ENCODE measurements at places on chromosomes 1 and 21.

- DNase-seq = no peak
Observed at GRCh38 chr1:150997949-150998348, 8.8 kb downstream of the MINDY1 start.

GRCh38 chr1:45541193-45541592 is 9.4 kb upstream of the AKR1A1 start:
- DNase-seq = no peak

- DNase-seq = no peak
Observed at GRCh38 chr1:7868070-7868780, 15.4 kb upstream of the UTS2 start.

DNA sequence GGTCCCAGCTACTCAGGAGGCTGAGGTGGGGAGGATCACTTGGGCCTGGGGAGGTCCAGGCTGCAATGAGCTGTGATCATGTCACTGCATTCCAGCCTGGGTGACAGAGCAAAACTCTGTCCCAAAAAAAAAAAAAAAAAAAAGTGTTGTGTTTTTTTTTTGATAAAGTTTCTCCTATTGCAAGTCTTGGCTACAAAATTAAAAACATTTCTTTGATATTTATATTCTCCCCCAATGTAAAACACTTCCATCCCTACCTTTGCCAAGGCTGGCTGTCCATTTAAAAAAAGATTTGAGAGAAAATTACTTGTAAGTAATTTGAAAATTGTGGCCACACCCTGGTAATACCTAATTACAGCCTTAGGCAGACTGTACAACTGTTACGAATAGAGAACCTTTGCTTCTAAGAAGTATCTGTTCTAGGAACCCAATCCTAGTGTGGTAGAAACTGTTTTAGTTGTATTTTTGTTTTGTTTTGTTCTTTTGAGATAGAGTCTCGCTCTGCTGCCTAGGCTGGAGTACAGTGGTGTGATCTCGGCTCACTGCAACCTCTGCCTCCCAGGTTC is 11.2 kb downstream of the ZNF436 start:
- no peak for DNase-seq

- DNase-seq = no peak
Observed at GRCh38 chr1:11880911-11881748, 22.4 kb upstream of the NPPB start.

GRCh38 chr1:22250724-22251123 is 107.8 kb upstream of the WNT4 start:
- DNase-seq = no peak

GRCh38 chr1:235864469-235864868 is 2.2 kb downstream of the LYST start:
- DNase-seq = no peak

DNA sequence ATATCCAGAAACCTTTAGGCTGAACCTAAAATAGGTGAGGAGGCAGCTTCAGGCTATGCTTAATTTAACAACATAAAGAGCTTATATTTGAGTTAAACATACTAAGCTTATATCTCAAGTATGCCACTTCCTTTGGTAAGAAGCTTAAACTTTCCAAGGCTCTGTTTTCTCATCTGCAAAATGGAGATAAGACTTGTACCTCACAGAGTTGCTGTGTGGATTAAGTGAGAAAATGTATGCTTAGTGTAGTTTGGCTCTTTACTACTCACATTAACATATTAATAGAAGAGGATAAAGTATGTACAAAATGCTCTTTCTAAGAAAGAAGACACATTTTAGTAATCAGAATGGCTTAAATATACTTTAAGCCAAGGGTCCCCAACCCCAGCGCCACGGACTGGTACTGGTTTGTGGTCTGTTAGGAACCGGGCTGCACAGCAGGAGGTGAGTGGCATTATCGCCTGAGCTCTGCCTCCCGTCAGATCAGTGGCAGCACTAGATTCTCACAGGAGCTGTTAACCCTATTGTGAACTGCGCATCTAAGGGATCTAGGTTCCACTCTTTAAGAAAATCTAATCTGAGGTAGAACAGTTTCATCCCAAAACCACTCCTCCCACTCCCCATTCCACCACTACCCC is 77.2 kb downstream of the HS2ST1 start:
- no peak for DNase-seq

GRCh38 chr1:221104596-221104995 is 225.4 kb downstream of the HLX start:
- DNase-seq = no peak

DNA sequence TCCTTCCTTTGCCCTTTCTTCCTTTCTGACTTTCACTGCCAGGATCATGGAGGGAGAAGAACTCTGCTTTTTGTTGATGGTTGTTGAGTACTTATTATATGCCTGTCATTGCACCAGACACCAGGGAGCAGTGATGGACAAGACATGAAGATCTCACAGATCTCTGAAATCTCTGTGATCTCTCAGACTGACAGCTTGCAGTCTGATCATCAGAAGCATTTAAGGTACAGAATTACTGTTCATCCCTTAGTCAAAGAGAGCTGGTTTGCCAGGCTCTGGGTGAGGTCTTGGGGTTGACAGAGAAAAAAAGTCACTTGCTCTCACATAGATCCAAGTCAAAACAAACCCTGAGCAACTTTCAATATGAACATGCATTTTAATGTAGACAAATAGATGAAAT is 299.5 kb upstream of the FMN2 start:
- no peak for DNase-seq

GRCh38 chr1:21184276-21184675 is 7.6 kb upstream of the EIF4G3 start:
- DNase-seq = no peak

DNA sequence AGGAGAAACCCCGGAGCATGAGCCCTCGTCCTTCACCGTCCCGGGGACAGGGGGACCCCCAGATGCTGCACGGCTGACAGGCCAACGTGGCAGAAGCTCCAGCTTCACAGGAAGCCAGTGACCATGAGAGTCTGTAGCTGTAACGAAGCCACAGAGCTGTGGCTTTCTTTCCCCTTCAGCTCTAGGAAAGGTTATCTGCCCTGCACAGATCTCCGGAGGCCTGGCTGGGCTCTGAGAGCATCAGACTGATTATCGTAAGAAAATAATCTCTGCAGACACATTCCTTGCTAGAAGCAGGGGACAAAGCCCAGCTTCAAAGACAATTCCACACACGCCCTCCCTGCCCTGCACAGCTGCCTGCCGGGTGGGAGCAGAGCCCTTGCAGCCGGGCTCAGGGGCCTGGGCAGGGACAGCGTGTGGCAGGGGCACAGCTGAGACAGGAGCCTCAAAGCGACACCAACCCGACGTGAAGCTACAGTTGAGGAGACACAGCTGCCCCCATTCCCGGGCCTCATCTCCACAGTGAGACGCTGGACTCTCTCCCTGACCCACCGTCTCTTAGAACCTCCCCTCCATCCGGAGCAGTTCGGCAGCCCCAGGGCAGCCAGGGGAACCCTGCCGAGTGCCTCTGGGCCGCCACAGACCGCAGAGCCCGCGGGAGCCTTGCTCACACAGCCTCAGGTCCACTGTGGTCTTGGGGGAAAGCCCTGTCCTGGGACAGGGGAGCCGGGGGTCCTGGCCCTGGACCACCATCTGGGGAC is 30.6 kb downstream of the POFUT2 start:
- no peak for DNase-seq

GRCh38 chr1:221356693-221357092 is 385.2 kb downstream of the DUSP10 start:
- DNase-seq = no peak

DNA sequence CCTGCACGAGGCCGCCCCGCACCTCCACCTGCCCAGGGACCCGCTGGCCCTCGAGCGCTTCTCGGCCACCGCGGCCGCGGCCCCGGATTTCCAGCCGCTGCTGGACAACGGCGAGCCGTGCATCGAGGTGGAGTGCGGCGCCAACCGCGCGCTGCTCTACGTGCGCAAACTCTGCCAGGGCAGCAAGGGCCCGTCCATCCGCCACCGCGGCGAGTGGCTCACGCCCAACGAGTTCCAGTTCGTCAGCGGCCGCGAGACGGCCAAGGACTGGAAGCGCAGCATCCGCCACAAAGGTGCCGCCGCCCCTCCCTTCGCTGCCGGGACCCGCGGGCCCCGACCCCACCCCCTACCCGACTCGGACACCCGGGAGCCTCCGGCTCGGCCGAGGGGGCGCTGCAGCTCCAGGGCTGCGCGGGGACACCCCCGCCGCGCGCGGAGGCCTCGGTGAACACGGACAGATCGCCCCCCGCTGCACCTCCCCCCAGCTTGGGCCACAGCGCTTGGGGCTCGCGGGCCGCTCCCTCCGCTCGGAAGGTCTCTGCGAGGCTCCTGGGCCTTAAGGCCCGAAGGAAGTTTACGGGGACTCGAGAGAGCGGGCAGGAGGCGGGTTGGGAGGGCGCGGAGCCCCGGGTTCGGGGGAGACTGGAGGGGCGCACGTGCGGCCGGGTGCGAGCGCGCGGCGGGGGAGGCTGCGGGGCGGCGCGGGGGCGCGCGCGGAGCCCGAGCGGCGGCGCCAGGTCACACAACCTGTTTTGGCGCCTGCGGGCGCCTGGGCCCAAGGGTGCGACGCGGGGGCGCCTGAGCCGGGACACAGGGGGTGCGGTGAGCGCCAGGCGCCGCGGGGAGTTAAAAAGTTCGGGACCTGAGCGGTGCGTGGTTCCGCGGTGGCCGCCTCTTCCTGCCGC is 1.2 kb downstream of the SAMD11 start:
- DNase-seq = no peak

- no peak for DNase-seq
Observed at GRCh38 chr1:98110674-98111073, 189.8 kb upstream of the DPYD start.

GRCh38 chr1:182163821-182164223 is 102.3 kb upstream of the ZNF648 start:
- DNase-seq = no peak

GRCh38 chr1:79388694-79389361 is 382.3 kb upstream of the ADGRL4 start:
- DNase-seq = no peak

- DNase-seq = no peak
Observed at GRCh38 chr1:61271412-61271789, 189.0 kb downstream of the NFIA start.

GRCh38 chr1:30146448-30146847 is 576.9 kb downstream of the MATN1 start:
- DNase-seq = no peak

- DNase-seq = no peak
Observed at GRCh38 chr21:39004634-39005501, 178.4 kb downstream of the PSMG1 start.

DNA sequence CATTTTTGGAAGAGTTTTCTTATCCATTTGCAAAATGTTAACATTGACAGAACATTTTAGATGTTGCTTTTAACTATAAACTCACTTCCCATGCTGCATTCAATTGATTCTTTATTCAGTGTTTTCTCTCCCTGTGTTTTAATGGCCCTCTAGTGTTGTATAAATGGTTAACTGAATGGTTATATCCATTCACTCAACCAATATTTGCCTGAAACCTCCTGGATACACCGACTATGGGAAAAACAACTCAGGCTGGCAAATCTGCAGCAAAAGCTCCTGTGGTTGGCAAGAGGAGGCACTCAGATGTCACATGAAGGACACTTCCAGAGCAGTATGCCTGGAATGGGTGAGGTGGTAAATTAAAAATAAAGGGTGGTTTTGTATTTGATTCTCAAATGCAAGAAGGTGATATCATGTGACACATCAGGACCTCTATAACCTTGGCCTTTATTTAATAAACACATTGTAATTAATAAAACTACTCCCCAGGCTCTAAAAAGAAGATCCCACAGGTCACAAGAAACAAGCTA is 107.6 kb downstream of the BCAR3 start:
- DNase-seq = no peak

Measured in activated naive CD8-positive, alpha-beta T cell treated with anti-CD3 and anti-CD28 coated beads, Interleukin-2, amount 50 U/mL, for 24 hours (primary cell).